ENCODE measurements at places on chromosomes 1 and 21.
A peak's percentile ranks its signal among the peaks of the same experiment; 100 is the strongest.

DNA sequence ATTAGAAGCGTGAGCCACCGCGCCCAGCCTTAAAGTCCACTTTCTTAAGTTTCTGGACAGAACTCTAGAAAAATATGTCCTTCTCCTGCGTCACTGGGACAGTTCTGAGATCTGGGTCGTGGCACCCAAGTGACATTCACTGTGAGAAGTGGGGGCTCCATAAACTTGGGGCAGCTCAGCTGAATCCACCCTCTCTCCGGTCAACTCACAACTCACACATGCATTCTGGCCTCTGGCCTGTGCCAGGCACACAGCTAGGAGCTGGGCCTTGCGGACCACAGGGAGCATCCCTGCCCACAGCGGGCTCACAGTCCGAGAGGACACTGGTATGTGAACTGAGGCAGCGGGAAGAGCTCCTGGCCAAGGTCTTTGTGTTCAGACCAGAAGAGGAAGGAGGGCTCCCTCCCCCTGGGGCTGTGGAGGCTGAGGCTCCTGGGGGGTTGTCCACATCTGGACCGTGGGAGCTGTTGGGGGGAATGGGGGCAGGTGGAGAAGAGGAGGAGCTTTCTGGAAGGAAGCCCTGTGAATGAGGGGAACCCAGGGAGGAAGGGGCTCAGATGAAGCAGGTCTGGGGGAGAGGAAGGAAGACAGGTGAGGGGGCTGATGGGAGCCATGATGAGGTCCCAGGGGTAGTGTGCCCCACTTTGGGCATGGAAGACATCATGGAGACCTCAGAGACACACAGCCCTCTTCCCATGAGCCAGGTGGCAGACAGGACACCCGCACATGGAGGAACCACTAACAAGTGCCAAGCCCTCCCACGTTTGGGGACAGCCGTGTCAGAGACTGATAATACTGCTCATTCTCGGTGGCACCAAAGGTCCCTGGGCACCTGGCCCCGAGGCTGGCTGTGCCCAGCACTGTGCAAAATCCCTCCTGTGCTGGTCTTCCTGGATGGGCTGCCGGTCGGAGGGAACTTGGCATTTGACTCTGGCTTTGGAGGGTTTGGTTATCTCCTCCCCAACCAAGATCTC, 191.0 kb upstream of the VAMP3 start:
- no peak for DNase-seq

GRCh38 chr21:26539566-26539965, 33.5 kb downstream of the CYYR1 start:
- no peak for DNase-seq

GRCh38 chr1:30919025-30919881, 10.7 kb upstream of the SDC3 start:
- DNase-seq, result peak; percentile 66

- no peak for DNase-seq
Observed at GRCh38 chr1:28470146-28470545, 35.7 kb upstream of the RCC1 start.

GRCh38 chr1:229942501-229942900, 124.5 kb upstream of the GALNT2 start:
- DNase-seq, result peak; percentile 59

GRCh38 chr1:110069404-110070281, 829 bp downstream of the ALX3 start:
- no peak for DNase-seq

DNA sequence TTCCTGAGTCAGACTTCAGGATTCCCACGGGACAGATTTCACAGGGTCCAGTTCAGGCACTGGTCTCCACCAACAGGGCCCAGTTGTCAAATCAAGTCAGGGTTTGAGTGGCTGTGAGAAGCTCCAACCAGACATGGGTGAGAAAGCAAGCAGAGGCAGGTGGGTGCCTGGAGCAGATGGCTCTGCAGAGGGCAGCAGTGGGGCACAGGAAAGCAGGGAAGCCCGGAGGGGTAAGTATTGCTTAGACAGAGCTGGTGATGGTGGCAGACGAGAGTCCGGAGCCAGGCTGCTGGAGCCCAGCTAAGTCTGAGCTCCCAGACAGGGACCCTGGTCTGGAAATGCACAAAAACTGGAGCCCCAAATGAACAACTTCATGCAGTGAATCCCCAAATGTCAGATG, 40.4 kb downstream of the RIMS3 start:
- no peak for DNase-seq

- DNase-seq, result peak; percentile 10
Observed at GRCh38 chr1:240278082-240278481, 186.4 kb downstream of the FMN2 start.

- no peak for DNase-seq
Observed at GRCh38 chr1:63935553-63935952, 161.7 kb downstream of the ROR1 start.

DNA sequence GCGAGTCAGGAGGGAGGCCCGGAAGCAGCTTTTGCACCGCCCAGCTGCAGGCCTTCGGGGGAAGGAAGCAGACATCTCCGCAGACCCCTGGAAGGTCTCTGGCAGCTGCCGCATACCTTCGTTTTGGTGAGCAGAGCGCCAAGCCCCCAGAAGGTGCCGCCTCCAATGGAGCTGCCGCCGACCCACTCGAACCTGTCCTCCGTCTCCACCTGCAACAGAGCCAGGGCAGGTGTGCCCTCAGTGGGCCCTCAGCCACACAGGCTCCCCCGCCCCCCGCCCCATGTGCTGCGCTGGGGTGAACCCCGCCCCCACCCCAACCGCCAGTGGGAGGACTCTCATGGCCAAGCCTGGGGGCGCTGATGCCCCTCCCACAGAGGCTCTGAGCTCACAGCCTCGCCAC, 6.2 kb downstream of the PANK4 start:
- no peak for DNase-seq

- no peak for DNase-seq
Observed at GRCh38 chr1:77739235-77739634, 20.4 kb downstream of the USP33 start.

GRCh38 chr1:217026531-217026930, 303.3 kb upstream of the ESRRG start:
- no peak for DNase-seq

DNA sequence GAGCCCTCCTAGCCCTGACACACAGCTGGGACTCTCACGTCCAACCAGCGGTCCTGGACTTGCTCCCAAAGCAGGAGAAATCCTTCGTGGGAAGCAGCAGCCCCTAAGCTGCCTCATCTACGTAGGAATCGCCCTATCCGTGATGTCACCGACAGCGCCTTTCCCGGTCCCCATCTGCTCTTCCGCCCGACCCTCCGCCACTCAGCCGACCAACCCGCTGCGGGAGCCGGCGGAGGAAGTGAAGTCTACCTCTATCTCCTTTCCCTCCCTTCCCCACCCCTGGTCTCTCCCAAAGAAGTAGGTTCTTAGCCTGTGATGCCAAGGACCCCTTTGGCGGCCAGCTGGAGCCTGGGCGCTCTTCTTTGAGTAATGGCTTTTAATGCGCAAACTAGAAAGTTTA, 272.1 kb downstream of the FAM72C start:
- no peak for DNase-seq

- no peak for DNase-seq
Observed at GRCh38 chr1:17576519-17576853, 37.0 kb downstream of the ARHGEF10L start.

DNA sequence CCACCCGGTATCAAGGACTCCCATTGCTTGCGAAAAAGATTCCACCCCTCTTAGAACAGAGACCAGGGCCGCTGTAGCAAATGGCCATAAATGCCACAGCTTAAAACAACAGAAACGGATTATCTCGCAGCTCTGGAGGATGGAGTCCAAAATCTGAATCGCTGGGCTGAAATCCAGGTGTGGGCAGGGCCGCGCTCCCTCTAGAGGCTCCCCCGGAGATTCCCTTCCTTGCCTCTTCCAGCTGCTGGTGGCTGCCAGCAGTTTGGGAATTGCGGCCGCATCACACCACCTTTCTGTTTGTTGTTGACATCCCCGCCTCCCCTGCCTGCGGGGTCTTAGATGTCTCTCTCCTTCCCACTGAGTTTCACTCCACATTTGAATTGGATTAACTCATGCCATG, 15.6 kb downstream of the PDE9A start:
- DNase-seq, result peak; percentile 64

DNA sequence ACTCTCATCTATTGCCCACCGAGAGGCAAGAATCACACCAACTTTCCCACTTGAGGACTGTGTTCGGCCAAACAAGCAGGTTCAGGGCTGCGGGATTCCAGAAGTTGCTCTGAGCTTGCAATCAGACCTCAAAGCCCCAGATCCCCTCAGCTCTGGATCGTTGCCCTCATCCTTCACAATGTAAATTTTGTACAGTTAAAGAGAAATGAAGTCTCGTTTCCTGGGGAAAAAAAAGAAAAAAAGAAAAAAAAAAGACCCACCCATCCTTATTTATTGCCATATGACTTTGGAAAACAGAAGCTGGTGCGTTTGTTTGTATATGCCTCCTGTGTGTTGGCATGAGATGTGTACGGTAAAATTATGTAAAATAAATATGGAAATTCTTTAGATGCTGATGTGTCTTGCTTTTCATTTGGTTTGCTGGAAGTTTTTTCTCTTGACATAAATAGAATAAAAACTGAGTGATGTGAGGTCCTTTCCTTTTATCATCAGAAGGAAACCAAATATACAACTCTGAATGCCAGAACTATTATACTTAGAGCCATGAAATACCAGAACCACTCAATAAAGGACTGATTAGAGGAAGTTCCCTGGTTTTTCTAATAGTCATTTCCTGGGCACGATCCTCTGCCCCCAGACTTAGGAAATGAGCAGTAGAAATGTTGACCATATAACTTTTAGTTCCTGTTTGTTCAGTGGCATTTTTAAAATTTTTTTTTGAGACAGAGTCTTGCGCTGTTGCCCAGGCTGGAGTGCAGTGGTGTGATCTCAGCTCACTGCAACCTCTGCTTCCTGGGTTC, 48.7 kb downstream of the LHX4 start:
- DNase-seq, result peak; percentile 57

DNA sequence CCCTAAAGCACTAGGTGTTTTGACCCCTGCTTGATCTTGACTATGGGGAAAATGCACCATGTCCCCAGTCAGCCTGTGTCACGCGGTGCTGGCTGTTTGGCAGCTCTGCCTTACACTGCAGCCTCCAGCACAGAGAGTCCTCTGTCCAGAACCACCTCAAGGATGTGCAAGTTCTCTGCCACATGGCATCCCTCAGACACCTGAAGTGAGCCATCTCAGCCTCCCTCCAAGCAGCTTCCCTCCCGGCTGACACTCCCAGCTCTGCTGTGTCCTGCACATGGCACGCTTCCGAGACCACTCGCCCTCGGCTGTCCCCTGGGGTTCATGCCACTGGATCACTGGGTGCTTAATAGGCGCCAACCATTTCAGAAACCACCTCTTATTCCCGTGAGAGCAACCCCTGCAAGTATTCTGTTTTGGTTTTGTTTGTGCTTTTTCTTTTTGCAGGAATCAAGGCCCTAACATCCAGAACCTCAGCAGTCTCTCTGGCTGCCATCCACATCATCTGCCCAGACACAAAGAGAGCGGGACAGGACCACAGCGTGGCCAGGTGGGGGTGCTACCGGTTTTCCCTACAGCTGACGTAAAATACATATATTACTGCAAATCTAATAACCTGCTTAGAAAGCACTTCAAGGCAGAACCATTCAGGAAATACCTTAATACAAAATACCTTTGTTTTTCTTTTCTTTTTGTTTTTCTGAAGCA, 45.7 kb downstream of the CAPZB start:
- peak; percentile 84 for DNase-seq

DNA sequence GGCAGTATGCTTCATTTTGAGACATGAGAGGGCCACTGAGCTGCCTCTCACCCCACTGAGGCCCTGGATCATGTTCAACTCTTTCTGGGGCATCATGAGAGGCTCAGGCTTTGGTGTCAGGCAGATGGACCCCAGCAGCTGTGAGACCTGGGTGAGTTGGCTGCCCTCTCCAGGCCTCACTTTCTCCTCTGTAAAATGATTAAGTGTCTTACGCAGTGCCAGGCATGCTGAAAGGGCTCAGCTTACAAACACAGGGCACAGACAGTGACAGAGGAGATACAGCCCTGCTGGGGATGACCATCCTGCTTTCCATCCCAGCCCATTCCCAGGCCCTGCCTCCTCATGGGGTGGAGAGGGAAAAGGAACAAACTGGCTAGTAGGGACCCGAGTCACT, 387.4 kb downstream of the MATN1 start:
- DNase-seq, result peak; percentile 27

DNA sequence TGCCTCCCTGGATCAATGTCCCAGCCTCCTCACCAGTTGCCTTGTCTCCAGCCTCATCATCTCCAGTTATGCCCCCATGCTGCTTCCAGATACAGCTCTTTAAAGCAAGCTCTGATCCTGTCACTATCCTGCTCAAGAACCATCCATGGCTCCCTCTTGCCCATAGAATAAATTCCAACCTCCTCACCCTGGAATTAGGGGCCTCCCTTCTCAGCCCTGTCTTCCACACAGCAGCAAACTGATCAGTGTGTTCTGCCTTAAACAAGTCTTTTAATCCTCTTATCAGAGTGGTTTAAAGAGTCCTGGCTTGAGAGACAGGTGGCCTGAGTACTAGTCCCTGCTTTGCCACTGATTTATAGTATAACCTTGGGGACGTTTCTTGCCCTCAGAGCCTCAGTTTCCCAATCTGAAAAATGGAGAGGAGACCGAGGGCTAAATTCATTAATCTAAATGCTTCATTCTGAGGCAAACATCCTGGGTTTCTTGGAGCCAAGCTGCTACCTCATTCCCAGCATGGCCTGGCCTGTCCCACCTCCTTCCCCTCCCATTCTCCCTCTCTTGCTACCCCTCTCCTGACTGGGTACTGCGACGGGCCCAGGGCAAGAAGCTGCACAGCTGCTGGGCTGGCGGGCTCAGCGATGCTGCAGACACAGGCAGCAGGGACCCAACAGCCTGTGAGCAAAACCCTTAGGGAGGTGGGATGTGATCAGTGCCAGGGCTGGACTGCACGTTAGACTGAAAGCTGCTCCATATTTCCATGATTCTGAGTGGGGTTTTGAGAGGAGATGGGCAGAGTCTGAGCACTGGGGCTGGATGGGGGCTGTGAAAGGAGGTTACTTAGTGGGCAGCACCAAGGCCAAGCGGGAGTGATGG, 221.4 kb downstream of the PTPRU start:
- DNase-seq, result no peak

DNA sequence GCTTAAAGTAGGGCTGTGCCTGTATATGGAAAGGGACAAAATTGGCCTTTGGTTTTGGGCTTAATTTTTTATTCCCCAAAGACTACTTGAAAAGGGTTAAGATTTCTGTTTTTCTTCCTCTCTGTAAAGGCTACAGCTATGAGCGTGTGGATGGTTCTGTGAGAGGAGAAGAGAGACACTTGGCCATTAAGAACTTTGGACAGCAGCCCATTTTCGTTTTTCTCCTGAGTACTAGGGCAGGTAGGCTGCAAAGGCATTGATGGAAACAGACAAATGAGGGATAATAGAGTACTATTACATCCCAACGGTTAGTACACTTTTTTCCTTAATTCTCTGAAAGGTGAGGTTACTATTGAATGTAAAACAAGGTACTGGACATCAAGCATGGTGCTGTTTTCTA, 29.6 kb downstream of the CHD1L start:
- DNase-seq, result no peak

DNA sequence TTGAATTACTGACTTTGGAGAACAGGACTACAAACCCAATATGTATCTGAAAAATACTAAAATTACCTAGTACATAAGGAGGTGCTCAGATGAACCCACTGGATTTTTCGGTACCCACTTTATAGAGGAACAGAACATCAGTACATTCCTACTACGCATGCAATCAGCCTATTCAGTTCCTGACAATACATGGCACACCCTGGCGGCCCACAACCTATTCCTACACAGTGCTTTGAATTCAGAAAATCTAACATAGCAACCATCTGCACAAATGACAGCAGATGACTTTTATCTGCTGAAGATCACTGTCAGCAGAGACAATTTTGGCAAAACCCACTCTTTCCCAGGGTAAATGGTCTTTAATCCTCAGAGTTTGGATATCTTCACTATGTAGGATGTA, 257.1 kb upstream of the GREM2 start:
- DNase-seq, result no peak

Measured in muscle of leg (tissue), 16 donors.